Mesothelial cell of epicardium (in vitro differentiated cells): ENCODE measurements at places on chromosomes 7 and 10. TPM values are rescaled to one million over a fixed set of nuclear protein-coding genes. Genes with fewer than 3 reads are reported as not detected.

The SLC18A3 gene
- total RNA-seq, result 0.18 to 0.34 TPM (median 0.18 TPM) in 3 replicates

The INSYN2A gene
- 0.09 to 0.13 TPM (median 0.11 TPM) in 3 replicates for total RNA-seq

The SDK1 gene
- 12.8 to 17.2 TPM (median 15.1 TPM) in 3 replicates for total RNA-seq

The VAX1 gene
- 0.09 TPM in 1 of 3 replicates, not detected in the others for total RNA-seq

The VWC2 gene
- 0.27 to 0.32 TPM (median 0.29 TPM) in 3 replicates for total RNA-seq

The SLC4A2 gene
- 236 to 249 TPM (median 243 TPM) in 3 replicates for total RNA-seq

The BRAF gene
- 43.6 to 44.8 TPM (median 44.6 TPM) in 3 replicates for total RNA-seq

The AQP1 gene
- 10.7 to 11.1 TPM (median 10.9 TPM) in 3 replicates for total RNA-seq

DNA sequence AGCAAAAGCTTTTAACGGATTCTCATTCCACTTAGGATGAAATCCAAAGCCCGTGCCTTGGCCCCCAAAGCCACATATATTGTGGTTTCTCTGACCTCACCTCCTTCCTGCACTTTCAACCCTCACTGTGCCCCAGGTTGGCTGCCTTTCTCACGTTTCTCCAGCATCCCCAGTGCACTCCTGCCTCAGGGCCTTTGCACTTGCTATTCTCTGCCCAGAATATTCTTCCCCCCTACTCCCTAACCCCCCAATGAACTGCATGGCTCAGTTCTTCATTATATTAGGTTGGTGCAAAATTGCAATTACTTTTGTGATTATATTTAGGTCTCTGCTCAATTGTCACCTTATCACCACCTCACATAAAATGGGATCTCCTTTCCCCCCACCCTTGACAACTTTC lies 34.2 kb downstream of the MYOF start:
- DNase-seq, result no peak
- H3K4me1 ChIP-seq, result peaks cover 56% of the 10 kb centered on the region
- peaks cover 6% of the 10 kb centered on the region for H3K36me3 ChIP-seq
- H3K27me3 ChIP-seq, result no peaks in the 10 kb centered on the region

GRCh38 chr7:47188653-47189315 lies 393.1 kb downstream of the TNS3 start:
- H3K4me1 ChIP-seq, result peaks cover 24% of the 10 kb centered on the region
- DNase-seq, result no peak
- H3K36me3 ChIP-seq, result no peaks in the 10 kb centered on the region
- peaks cover 2% of the 10 kb centered on the region for H3K27me3 ChIP-seq

DNA sequence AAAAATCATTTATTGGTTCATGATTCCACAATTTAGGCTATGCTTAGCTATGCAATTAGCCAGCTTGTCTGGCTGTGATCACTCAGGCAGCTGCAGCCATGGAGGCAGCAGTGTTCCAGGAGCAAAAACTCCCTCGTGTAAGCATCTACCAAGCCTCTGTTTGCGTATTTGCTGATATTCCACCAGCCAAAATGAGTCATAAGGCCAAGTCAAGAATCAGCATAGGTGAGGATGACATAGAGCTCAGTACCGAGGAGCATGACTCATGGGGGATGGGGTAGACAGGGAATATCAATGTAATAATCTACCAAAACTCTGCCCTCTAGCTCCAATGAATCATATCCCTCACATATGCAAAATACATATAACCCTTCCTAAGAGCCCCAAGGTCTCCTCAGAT lies 63.3 kb downstream of the IMMP2L start:
- no peaks in the 10 kb centered on the region for H3K27me3 ChIP-seq
- H3K27ac ChIP-seq, result no peak overlapping the region
- no peak overlapping the region for H3K4me3 ChIP-seq
- H3K36me3 ChIP-seq, result peaks cover 27% of the 10 kb centered on the region
- no peak for DNase-seq

GRCh38 chr10:111885046-111885445 lies 298.5 kb downstream of the GPAM start:
- no peaks in the 10 kb centered on the region for H3K36me3 ChIP-seq
- H3K27ac ChIP-seq, result no peak overlapping the region
- H3K27me3 ChIP-seq, result peaks cover 4% of the 10 kb centered on the region
- H3K4me1 ChIP-seq, result no peaks in the 10 kb centered on the region

DNA sequence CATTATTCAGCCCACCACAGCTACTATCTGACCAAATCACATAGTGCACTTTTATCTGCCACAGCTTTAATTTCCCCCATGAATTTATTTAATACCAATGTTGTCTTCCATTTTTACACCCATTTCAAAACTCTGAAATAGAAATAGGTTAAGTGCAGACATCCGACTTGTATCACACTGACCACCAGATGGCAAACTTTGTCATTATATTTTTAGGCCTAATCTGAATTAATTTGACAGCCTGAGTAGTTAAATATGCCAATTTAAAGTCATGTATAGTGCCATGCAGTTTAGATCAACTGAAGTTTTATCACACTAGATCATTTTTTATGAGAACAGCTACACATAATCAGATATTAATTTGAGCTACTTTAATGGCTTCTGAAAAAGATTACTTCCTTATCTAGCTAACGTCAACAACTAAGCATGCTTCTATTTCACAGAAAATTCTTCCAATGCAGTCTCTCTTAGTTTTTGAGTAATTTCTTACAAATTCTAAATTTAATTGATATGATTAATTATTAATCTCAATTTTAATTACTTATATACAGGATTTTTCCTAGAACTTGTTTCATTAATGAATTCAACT lies 566.4 kb downstream of the GFRA1 start:
- no peak overlapping the region for H3K27ac ChIP-seq
- no peak overlapping the region for H3K4me3 ChIP-seq
- H3K36me3 ChIP-seq, result peaks cover 9% of the 10 kb centered on the region
- H3K4me1 ChIP-seq, result peaks cover 21% of the 10 kb centered on the region
- H3K27me3 ChIP-seq, result no peaks in the 10 kb centered on the region

- peaks cover 11% of the 10 kb centered on the region for H3K4me1 ChIP-seq
- no peak overlapping the region for H3K4me3 ChIP-seq
- H3K27me3 ChIP-seq, result peaks cover 15% of the 10 kb centered on the region
- no peak for DNase-seq
Measured at GRCh38 chr7:158016180-158017097, 571.2 kb downstream of the PTPRN2 start.

DNA sequence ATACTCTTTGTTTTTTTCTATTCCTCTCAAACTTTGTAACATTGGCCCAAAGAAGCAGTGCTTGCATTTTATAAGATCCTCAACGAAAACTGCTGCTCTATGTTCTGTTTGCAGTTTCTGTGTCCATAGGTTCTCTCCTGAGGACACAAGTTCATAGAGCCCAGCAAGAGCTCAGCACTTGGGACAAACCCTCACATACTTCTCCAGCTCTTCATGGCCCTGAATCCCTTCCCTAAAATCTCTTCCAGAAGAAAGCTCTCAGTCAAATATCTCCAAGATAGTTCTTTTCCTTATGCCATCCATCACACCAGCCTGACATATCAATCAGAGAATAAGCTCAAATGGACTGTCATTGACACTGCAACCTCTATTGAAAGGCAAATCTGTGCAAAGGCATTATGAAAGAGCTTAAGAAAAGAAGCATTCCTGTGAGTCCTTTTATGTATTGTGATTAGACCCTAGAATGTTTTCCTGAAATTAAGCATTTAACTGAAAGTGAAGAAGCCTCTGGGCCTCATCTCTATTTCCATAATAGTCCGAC lies 405.5 kb downstream of the ANKRD7 start:
- DNase-seq, result no peak
- no peaks in the 10 kb centered on the region for H3K36me3 ChIP-seq
- no peak overlapping the region for H3K27ac ChIP-seq
- H3K4me1 ChIP-seq, result no peaks in the 10 kb centered on the region

DNA sequence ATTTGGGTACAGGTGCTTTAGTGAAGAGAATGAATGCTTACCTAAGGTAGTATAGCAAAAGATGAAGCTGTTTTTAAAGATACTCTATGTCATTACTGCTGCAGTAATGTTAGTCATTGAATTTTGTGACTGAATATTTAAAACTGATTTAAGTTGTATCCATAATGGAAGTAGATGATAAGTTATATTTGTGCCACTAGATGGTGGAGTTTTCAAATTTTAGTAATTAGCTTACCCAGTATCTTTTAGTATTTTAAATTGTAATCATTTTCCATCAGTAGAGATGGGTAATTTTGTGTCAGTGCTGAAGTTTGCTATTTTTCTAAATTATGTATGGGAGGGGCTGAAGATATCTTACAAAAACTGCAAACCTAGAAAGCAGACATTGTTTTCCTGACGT lies 25.2 kb downstream of the HBP1 start:
- no peak overlapping the region for H3K4me3 ChIP-seq
- H3K36me3 ChIP-seq, result peaks cover 29% of the 10 kb centered on the region
- no peaks in the 10 kb centered on the region for H3K27me3 ChIP-seq
- no peak for DNase-seq
- no peak overlapping the region for H3K27ac ChIP-seq
- no peaks in the 10 kb centered on the region for H3K4me1 ChIP-seq

GRCh38 chr7:108805808-108806397 lies 236.2 kb downstream of the DNAJB9 start:
- no peak overlapping the region for H3K4me3 ChIP-seq
- H3K27ac ChIP-seq, result no peak overlapping the region
- H3K27me3 ChIP-seq, result no peaks in the 10 kb centered on the region
- H3K36me3 ChIP-seq, result no peaks in the 10 kb centered on the region
- DNase-seq, result no peak
- peaks cover 2% of the 10 kb centered on the region for H3K4me1 ChIP-seq

- H3K4me3 ChIP-seq, result no peak overlapping the region
- H3K27me3 ChIP-seq, result no peaks in the 10 kb centered on the region
- DNase-seq, result no peak
- H3K27ac ChIP-seq, result no peak overlapping the region
- H3K4me1 ChIP-seq, result peaks cover 7% of the 10 kb centered on the region
- peaks cover 2% of the 10 kb centered on the region for H3K36me3 ChIP-seq
Measured at GRCh38 chr7:73735528-73735905, 3.1 kb downstream of the ABHD11 start.

GRCh38 chr7:75776295-75776971 lies 4.4 kb upstream of the CCL26 start:
- no peak overlapping the region for H3K27ac ChIP-seq
- no peak overlapping the region for H3K4me3 ChIP-seq
- no peaks in the 10 kb centered on the region for H3K36me3 ChIP-seq
- peaks cover 3% of the 10 kb centered on the region for H3K4me1 ChIP-seq

GRCh38 chr10:129883029-129883428 lies 81.0 kb downstream of the EBF3 start:
- H3K4me3 ChIP-seq, result no peak overlapping the region
- peaks cover 34% of the 10 kb centered on the region for H3K27me3 ChIP-seq
- H3K36me3 ChIP-seq, result no peaks in the 10 kb centered on the region
- no peak overlapping the region for H3K27ac ChIP-seq
- DNase-seq, result no peak
